Stimulated activated CD4-positive, alpha-beta T cell treated with anti-CD3 and anti-CD28 coated beads, Interleukin-4, amount 100 ng/mL, for 24 hours (primary cell): ENCODE measurements at places on chromosomes 11 and 22.

DNA sequence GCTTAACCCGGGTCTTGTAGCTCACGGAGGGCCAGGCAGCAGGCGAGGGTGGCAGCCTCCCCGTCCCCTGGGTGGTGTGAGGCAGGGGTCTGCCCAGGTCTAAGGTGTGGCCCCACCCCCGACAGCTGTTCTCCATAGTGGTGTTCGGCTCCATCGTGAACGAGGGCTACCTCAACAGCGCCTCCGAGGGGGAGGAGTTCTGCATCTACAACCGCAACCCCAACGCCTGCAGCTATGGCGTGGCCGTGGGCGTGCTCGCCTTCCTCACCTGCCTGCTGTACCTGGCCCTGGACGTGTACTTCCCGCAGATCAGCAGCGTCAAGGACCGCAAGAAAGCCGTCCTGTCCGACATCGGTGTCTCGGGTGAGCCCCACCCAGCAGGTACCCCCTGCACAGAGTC, 24.4 kb downstream of the SYNGR1 start:
- DNase-seq, result no peak

- no peak for DNase-seq
Observed at GRCh38 chr11:1153105-1153950, 4.4 kb upstream of the MUC5AC start.

GRCh38 chr11:130388607-130389205, 39.7 kb downstream of the ADAMTS8 start:
- DNase-seq, result no peak

- DNase-seq, result peak; percentile 67
Observed at GRCh38 chr22:31272522-31273446, 19.5 kb downstream of the PIK3IP1 start.

DNA sequence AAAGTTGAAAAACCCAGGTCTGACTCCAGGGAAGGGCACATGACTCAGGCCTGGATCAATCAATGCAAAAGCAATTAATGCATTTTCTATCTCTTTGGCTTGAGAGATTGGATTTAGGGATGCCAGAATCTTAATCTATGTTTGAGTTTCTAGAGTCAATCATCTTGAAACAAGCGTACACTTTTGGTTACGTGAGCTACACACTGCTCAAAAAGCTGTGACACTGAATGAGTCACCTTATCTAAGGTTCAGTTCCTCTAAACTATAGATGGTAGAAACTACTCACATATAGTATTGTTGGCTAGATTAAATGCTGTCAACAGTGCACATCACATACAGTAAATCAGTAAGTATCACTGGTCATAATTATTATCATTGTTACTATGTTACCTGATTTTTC, 24.2 kb downstream of the MRE11 start:
- no peak for DNase-seq

- DNase-seq, result no peak
Observed at GRCh38 chr22:46077669-46078099, 72.6 kb upstream of the PPARA start.
